ENCODE measurements at places on chromosomes 6 and 20.

- DNase-seq: no peak
Measured at GRCh38 chr20:31565699-31566318, 39.3 kb upstream of the ID1 start.

DNA sequence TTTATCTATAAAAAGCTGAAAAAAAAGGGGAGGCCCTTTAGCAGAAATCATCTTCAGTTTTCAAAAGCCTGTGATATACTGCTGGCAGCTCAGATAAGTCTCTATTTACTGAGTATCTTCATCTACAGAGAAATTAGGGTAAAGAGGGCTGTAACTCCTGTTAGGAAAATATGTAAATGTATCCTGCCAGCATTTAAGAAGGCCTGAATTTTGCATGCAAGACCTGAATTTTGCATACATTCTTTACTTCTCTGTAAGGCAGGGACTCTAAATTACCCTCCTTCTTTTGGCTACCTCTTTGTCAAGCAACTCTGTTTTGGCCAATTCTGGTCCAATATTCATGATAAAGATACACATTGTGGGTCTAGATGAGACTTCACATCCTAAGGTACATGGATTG, 150.6 kb upstream of the SPACA1 start:
- DNase-seq: no peak

- no peak for DNase-seq
Measured at GRCh38 chr6:111791415-111791814, 81.8 kb downstream of the FYN start.

GRCh38 chr20:51182571-51182970, 159.7 kb upstream of the KCNG1 start:
- no peak for DNase-seq

DNA sequence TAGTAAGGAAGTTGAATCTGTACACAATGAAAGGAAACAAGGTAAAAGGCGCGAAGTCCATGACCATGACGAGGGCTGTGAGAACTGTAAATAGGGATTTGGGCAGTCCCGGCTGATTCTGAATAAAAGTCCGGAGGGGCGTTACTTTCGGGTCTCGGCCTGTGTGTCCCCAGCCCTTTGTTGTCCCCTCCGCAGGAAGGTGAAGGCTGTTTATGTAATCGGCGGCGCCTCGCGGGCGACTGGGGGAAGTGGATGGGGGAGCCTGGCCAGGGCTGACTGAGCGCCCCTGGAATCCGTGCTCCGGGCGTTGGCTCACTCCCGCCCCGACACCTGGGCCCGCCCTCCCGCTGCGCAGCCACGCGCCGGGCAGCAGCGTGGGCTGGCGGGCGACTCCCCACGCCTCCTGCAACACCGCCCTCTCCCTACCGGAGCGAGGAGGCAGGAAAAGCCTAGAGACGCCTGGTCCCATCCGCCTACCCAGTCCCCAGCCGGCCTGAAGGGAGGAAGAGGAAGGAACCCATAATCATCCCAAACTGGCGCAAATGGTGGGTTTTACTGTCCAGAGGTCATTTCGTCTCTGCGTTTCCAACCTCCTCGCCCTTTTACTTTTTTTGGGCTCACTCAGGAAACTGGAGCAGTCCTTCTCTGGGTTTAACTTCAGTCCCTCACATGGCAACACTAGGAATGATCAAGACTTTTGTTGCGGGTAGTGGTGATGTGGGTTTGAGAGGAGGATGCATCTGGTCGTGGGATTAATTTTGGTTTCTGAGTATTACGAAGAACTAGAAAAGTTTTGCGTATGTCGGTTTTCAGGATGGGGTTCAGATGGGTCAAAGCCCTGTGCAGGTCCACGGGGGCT, 12.1 kb downstream of the TRIM31 start:
- no peak for DNase-seq

DNA sequence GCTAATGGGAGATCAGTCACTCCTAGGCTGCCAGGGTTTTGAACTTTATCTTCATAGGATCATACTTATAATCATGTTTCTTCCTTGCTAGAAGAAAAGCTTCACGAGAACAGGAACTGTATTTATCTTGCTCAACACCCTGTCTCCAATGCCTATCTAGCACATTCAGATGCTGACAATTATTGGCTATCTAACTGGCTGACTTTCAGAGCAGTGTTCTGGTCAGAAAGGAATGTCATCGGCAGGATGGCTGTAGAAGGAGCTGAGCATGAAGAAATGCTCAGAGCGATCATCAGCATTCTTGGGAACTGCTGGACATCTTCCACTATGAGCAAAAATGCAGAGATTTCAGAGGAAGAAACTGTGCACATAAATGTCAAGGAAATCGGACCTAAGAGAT, 628.0 kb upstream of the NRSN1 start:
- DNase-seq: no peak

DNA sequence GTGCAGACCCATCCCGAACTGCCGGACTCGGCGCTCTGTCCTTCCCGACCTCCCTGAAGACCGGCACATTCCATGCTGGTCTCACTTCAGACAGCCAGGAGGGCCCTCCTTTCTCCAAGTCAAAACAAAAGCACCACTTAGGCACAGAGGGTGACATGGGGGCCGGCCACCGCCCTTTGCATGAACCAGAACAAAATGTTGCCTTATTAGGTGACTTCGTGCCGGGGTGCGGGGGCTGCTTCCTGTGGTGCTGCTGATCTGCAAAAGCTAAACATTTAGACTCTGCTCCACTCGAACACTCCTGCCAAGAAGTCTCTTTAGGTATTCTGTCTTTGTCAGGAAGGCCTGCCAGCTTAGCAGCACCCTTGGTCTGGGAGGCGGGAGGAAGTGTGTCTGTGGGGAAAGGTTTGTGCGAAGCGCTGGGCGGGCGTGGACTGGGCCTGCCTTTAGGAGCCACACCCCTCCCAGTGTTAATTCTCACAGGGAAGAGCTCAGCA, 133.8 kb downstream of the SMOC2 start:
- DNase-seq: no peak

GRCh38 chr6:23388086-23388783, 737.8 kb upstream of the NRSN1 start:
- no peak for DNase-seq

- DNase-seq: no peak
Measured at GRCh38 chr6:140871911-140872310, 1260.8 kb upstream of the GJE1 start.

All from GM18507 (cell line).